ENCODE measurements at places on chromosomes 1 and 21.

- peak; percentile 97 for DNase-seq
Observed at GRCh38 chr1:145957443-145958319, at the start of gene LIX1L. TSS of gene LIX1L (minus strand) at chr1:145958017. CDS start at chr1:145957927, 90 bp downstream.

DNA sequence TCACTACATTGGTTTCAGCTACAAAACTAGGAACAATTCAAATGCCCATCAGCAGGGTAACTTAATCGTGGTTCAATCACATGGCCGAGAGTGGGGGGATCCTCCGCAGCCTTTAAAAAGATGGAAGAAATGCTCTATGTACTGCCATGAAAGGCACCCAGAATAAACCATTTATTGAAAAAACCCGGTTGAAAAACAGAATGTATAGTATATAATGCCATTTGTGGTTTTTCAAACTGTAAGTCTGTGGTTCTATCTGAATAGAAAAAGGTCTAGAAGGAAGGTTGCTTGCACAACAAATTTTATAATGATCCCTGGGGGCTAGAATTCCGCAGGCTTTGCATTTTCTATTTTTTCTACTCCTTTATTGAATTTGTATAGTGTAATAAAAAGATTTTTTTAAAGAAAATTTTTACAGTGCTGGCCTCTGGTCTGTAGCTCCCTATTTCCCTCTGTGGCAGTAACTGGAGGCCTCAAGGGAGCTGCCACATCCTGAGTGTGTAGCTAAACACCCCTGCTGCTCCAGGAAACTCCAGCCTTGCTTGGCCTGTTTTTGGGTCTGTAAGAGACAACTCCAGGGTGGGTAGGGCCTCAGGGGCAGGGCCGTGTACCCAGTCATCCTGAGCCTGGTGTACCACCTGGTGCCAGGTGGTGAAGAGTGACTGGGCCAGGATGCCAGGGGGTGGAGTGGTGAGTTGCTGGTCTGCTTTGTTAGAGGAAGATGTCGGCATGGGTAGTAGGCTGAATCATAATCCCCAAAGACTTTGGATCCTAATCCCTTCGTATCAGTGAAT is 51.5 kb upstream of the EPS8L3 start:
- DNase-seq = no peak

GRCh38 chr1:241870336-241870735 is 22.3 kb downstream of the EXO1 start:
- no peak for DNase-seq

GRCh38 chr21:43731476-43731875 is 12.5 kb downstream of the PDXK start:
- DNase-seq = no peak

GRCh38 chr1:158496374-158496773 is 24.4 kb downstream of the OR10R2 start:
- no peak for DNase-seq

DNA sequence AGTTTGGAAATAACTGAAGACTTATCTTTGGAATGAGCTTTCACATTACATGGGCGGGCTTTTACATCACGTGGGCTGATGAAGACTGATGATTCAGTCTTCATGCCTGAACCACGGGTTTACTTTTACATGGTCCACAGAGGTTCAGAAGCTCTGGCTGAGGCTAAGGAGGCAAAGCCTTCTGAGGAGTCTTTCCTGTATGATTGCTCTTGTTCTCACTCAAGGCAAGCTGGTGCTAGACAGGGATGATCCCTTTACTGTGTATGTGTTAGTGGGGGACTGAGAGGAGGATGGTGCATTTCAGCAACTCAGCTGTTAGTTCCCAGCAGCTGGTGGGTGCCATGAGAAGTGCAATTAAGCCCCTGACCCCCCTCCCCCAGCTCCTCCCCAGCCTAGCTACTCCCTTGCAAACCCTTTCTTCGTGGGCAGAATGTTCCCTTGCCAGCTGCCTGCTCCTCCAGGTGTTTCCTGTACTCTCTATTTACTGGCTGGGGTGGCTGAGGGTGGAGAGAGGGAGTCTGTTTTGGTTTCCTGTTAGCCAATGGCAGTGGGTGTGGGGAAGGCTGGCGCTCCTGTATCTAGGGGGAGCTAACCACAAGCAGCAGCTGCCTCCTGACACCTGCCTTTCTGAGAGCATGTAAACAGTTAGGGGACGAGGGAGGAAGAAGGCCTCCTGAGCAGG is 15.4 kb downstream of the BTG2 start:
- DNase-seq = peak; percentile 96

GRCh38 chr1:228176024-228176395 is 10.4 kb downstream of the IBA57 start:
- DNase-seq = no peak

- DNase-seq = no peak
Observed at GRCh38 chr1:246768403-246769020, 44.3 kb downstream of the SCCPDH start.

DNA sequence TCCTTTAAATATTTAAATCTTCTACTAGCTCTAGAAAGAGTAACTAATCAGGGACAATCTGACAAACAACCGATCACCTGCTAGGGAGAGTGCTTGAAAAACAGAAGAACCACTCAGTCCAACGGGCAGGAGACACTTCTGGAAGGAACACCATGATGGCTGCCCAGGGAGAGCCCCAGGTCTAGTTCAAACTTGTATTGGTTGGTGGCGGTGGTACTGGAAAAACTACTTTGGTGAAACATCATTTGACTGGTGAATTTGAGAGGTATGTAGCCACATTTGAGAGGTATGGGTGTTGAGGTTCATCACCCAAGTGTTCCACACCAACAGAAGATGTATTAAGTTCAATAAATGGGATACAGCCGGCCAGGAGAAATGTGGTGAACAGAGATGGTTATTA is 4.8 kb upstream of the WDR47 start:
- no peak for DNase-seq

DNA sequence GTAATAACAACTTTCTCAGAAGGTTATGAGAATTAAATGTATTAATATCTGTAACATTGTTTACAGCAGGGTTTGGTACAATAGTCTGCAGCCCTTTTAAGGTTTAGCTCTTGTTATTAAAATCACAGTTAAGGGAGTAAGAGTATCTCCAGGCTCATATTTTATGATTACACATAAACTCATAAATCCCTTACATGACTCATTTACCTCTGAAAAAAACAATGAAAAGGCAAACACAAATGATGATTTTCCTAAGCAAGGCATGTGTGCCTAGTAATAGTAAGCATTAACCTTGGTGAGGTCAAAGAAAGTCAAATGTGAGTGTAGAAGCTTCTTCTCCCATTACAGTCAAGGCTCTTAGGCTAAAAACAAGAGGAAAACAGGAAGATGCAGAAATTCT is 84.5 kb upstream of the ADGRL4 start:
- no peak for DNase-seq

GRCh38 chr1:20160034-20160433 is 20.9 kb downstream of the PLA2G2F start:
- no peak for DNase-seq

GRCh38 chr1:155017946-155018316 is 15.3 kb downstream of the ZBTB7B start:
- DNase-seq = no peak

GRCh38 chr1:180299479-180300221 is 69.6 kb downstream of the LHX4 start:
- no peak for DNase-seq

GRCh38 chr1:22048351-22049192 is 3.9 kb upstream of the CDC42 start:
- DNase-seq = no peak

- DNase-seq = no peak
Observed at GRCh38 chr21:18138507-18138906, 106.1 kb upstream of the CHODL start.

DNA sequence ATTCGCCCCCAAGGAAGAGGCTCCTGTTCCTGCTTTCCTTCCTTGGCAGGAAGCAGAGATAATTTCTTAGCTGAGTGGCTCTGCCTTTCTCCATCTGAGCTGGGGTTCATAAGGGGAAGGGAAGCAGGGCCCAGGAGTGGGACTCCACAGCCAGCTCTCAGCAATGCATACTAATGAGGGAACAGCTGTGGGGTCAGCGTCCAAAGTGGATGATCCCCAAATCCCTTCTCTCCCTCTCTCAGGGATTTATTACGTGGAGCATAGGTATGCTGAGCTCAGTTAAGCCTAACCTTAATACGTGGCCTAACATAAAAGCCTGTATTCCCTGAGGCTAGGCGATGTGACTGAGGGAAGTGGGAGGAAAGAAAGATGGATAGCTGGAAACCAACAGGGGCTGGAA is 87.3 kb upstream of the CTTNBP2NL start:
- no peak for DNase-seq

DNA sequence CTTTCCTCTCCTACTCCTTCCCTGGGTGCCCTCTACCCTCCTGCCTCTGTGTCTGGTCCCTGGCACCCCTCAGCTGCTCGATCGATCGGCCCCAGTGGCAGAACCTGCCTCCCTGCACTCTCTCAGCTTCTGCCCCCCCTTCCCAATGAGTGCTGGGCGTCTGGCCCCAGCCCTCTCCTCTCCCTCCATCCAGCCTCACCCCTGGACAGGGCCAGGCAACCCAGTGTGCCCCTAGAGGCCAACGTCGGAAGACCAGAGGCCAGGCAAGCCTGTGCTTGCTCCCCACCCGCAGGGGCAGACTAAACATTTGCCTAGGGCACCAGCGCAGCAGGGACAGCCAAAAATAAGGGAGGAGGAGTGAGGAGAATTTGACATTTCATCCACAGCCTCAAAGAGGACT is 43.5 kb downstream of the LGR6 start:
- no peak for DNase-seq

GRCh38 chr1:205073511-205073910 is 10.7 kb downstream of the TMEM81 start:
- no peak for DNase-seq

DNA sequence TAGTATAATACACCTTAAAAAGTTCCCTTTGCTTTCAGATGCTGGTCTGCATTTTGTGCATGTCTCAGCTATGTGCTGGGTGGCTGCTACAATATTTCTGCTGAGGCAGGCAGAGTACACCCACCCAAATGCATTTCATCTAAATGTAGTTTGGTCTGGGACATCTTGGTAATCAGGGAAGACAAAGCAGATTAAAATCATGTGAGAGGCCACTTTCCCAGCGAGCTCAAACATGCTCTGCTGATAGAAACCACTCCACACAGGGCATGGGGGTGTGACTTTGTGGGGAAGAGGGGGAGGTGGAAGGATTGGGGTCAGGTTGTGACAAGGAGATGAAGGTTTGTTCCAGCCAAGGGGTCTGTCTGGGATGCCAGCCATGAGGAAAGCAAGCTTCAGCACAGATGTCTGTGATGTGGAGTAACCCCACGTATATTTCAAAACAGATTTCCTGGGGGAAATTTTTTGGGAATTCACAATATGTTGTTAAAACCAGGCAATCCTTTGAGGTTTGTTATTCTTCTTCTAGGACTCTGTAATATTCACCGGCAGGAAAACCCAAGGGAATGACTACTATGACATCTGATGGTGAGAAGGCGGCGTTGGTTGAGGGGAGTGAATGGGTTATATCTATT is 255.1 kb upstream of the FGGY start:
- DNase-seq = no peak

- peak; percentile 46 for DNase-seq
Observed at GRCh38 chr21:43611598-43612369, 47.5 kb downstream of the HSF2BP start.

DNA sequence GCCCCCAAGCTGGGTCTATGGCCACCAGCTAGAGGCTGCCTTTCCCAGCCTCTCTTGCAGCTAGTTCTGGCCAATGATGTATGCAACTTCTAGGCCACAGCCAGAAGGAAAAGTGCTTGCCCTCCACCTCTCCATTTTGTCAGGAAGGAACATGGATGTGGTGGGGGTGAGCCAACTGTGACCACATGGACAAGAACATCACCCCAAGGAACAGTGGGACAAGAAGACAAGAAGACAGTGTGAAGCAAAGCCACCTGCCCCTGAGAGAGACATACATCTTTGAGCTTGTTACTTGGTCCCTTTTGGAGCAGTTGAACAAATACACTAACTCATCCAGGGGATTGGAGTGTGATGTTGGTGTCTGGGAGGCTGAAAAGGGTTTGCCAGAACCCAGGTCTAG is 105.8 kb upstream of the EDN2 start:
- DNase-seq = no peak

DNA sequence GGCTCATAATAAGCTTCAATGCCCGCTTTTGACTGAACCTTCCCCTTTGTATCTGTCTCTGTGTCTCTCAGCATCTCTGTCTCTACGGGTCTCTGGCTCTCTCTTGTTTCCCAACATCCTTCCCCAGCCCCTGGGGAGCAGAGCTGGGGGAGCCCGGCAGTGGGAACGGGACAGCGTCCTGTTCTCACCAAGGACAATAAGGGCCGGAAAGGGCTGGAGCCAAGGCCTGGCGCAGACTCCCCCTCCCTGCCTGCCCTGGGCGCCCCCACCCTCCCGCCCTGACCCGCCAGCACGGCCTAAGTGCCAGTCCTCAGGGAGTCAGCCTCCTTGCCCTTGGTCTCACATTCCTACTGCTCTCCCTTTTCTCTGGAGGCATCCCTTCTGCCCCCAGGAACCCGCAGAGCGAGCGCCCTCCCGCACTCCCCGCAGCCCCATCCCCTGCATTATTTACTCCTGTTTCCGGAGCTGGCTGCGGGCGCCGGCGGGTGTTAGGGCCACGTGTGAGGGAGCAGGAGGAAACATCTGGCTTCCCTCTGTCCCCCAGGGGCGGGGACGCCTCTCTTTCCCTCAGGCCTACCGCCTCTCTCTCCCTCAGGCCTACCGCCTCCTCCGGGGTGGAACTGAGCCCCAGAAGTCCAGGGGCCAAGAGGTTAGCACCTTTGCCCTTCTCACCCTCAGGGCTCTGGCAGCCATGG is 6.5 kb downstream of the KRTCAP2 start:
- DNase-seq = peak; percentile 24

DNA sequence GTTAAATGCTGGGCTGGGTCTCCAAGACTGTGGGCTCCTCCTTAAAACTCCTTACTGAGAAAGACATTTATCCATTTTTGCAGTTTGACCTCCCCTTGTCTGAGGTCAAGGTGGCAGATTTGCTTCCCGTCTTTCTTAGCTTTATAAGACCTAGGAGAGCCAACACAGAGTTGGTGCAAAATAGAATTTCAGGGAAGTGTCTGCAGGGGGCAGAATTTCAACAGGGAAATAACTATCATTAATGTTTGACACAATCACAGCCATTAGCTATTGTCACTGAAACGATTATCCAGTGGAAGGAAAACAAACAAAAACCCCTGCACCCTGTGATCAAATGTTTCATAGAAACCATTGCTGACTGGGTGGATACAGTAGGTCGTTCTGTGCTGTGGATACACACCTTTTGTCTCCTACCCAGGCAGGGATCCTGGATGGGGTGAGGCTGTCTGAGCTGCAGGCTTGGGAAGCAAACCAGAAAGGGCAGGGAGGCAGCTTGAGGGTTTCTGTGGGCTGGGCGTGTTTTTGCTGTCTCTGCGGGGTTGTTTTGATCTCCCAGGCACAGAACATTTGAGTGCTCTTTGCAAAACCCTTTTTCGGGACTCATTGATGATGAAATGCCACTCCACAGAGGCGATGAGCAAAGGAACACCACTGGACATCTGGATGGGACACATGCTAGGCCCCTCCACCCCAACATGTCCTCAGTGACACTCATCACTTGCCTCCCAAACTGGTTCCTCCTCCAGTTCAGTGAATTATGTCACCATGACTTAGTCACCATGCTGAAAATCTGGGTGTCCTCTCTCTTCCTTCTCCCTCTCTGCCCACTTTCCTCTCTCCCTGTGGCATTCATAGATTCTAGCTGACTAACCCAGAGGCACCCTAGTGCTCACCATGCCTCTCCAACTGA is 94.2 kb upstream of the SERBP1 start:
- DNase-seq = no peak

- peak; percentile 87 for DNase-seq
Observed at GRCh38 chr1:46643368-46643775, 24.8 kb downstream of the ATPAF1 start.

- no peak for DNase-seq
Observed at GRCh38 chr1:84892705-84893618, at the start of gene LPAR3. TSS of gene LPAR3 (minus strand) at chr1:84893206. CDS start at chr1:84866120, 27,086 bp downstream.
